Stimulated activated CD4-positive, alpha-beta T cell treated with anti-CD3 and anti-CD28 coated beads, TNF-alpha, amount 100 ng/mL, for 4 hours (primary cell): ENCODE measurements at places on chromosomes 7 and 10.

GRCh38 chr10:29736366-29737073, 101.7 kb upstream of the SVIL start:
- DNase-seq: peak; percentile 12

GRCh38 chr10:115129752-115130151, 36.6 kb downstream of the ATRNL1 start:
- DNase-seq: no peak

- DNase-seq: no peak
These were observed at the start of gene PROSER2 for GRCh38 chr10:11823122-11823988. TSS of gene PROSER2 (plus strand) at chr10:11823356. CDS start at chr10:11852078, 28,722 bp downstream.

- DNase-seq: no peak
These were observed 123.6 kb downstream of the ADCYAP1R1 start for GRCh38 chr7:31175672-31176071.

DNA sequence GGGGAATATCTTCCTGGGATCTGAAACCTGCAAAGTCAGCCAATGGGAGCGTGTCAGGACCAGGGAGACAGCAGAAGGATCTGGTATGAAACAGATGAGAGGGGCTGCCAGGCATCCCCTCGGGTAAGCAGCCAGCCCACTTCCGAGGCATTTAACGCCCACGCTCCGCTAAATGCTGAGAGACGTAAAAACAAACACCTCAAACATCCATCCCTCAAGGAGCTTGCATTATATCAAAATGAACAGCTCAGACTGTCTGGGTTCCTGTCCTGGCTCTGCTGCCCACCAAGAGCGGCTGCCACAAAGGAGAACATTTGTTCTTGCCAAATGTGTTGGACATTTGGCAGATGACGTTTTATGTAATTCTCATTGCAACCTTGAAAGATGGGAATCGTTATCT, 7.0 kb upstream of the SERPINE1 start:
- no peak for DNase-seq

DNA sequence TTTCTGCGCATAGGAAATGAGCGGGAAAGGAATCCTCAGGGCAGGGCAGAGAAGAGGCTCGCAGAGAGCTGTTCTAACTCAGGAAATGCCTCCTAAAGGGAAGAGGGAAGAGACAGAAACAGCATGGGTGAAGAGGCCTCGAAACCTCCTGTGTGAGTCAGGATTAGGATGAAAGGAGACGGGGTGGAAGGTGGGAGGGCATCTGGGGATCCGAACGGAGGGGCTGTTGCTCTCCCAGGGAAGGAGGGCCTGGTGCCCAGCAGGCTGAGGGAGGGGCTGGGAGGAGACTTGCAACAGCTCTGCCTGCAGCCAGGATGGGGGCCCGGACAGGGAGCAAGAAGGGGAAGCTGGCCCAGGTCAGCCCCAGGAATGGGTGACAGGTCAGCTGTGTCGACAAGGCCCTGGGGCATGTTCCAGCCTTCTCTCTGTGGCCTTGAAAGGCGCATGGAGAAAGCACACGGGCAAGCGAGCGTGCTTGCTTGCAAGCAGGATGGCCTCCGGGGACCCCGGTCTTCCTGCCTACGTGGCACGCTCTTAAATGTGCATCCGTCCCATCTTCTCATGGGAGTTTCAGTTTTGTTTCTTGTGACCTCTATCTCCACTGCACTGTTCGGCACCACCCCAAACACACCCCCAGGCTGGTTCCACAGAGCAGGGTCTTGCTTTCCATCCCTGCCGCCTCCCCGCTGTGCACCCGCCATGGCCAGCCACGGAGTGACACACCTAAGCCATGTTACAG, 63.5 kb downstream of the HIPK2 start:
- no peak for DNase-seq

DNA sequence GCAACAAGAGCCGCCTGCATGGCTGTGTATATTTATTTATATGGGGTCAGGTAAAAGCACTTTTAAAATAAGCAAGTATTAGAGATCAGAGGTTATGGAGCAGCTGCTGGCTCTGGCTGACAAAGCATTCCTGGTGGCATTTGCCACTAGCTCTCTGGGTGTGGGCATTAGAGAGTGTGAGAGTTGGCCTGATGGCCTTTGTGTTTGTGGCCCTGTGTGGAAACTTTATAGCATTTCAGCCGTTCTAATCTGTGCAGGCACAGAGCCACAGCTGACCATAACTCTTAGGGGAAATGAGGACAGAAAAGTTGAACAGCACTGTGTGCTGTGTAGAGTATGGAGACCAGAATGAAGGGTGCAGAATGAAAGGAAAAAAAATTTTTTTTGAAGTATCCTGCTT, 118.9 kb downstream of the AUTS2 start:
- no peak for DNase-seq

DNA sequence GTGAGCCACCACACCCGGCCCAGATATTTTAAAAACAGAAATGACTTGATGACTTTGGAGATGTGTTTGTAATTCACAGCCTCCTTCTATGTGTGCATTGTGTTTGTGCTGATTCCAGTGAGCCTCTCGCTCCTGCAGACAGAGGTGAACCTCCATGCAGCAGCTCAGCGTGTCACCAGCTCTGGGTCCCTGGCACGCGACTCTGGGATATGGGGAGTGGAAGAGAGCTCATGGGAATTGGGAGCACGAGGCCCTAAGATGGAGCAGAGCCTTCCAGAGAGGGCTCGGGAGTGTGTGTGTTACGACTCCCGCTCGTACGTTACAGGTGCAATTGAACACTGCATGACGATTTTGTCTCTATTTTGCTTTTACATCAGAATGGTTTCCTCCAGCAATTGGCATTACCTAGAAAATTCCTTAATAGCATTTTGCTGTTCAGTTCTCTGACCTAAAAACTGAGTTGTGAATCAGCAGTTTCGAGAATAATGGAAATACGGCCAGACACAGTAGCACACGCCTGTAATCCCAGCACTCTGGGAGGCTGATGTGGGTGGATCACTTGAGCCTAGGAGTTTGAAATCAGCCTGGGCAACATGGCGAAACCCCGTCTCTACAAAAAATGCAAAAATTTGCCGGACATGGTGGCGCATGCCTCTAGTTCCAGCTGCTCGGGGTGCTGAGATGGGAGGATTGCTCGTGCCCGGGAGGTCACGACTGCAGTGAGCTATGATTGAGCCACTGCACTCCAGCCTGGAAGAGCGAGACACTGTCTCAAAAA, 204.6 kb downstream of the CUX1 start:
- DNase-seq: no peak

DNA sequence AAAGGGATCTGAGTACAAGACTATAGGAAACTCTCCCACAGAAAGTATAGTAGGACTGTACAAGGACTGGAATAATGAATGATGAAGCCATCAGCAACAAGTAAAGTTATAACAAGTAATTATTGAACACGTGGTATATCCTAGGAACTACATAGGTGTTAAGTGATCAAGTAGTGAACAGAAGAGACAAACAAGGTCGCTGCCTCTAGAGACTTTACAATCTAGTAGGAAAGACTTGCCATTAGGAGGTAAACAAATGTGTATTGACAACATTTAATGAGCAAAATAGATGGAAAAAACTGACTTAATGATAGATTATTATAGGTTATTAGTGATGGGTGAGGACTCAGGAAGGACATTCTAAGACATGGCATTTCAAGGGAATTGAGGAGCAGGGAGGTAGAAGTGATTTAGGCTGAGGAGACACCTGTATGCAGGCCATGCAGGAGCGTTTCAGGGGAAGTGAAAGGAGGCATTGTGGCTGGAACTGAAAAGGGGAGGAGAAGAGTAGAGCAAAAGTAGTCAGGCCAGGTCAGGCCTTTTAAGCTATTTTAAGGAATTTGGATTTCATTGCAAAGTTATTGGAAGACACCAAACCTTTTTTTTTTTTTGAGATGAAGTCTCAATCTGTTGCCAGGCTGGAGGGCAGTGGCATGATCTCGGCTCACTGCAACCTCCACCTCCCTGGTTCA, 8.5 kb upstream of the GLCCI1 start:
- DNase-seq: no peak

GRCh38 chr10:60176925-60177324, 212.8 kb downstream of the ANK3 start:
- DNase-seq: no peak

GRCh38 chr7:37365405-37365804, 83.3 kb downstream of the ELMO1 start:
- DNase-seq: no peak

DNA sequence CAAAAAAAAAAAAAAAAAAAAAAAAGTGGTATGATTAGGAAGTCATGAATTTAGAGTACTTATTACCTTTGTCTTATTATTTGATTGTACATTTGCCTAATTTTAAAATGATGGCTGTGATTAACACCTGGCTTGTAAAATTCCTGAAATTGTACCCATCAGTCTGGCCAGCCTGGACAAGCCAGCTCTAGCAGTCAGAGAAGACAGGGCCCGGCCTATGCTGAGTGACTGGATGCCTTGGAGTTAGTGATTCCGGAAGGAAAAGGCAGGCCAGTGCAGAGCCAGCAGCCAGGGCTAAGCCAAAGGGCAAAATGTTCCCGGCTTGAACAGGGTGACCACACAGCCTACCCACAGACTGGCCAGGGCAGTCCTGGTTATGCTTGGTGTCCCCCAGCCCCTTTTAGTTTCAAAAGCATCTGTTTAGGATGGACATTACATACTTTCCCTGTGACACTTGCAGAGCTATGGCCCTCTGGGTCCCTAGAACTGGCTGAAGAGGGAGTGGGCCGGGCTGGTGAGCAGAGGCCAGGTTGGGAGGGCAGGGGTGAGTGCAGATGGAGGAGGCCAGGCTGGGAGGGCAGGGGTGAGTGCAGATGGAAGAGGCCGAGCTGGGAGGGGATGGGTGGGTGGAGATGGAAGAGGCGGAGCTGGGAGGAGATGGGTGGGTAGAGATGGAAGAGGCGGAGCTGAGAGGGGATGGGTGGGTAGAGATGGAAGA, 61.7 kb downstream of the PROSER2 start:
- DNase-seq: no peak

DNA sequence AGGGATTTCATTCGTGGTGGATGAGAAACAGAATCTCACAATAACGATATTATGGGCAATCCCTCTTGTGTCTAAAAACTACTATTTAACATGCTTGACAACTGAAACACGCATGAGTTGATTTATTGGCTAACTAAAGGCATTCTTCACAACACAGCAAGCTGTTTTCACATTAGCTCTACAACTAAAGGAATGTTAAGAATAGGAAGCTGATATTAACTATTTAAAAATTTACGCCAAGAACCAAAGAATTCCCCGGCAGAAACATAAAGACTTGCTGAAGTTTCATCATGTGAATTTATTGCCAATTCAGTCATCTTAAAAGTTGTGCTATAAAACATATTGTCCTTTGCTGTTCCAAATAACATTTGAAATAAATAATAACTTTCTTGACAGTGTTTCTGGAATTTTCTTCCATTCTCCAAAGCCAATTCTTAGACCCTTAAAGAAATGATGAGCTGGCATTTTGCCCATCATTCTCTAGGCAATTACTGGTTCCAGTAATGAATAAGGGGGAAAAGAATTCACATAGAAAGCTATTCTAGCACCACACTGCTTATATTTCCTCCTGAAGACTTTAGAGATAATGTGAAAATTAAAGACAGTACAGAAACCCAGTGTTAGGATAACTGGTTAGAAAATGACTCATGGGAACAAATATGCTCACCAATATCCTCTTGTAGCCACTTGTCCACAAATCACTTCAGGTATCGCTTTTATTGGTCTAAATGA, 233.1 kb downstream of the PARD3 start:
- DNase-seq: no peak

DNA sequence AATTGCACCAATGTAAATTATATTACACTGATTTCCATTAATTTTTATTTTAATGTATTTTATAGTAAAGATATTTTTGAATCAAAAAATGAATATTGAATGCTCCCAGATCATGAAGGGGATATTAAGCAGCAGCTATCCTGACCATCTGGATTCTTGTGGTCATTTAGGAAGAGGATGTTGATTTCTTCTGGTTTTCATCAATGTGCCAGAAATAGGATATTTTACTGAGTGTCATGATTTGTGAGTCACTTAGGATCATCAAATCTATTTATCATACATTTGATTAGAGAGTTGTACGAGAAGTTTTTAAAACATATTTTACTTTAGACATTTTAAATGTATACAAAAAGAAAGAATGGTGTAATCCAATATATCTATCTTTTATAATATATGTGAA, 366.3 kb upstream of the CHRM2 start:
- DNase-seq: no peak

DNA sequence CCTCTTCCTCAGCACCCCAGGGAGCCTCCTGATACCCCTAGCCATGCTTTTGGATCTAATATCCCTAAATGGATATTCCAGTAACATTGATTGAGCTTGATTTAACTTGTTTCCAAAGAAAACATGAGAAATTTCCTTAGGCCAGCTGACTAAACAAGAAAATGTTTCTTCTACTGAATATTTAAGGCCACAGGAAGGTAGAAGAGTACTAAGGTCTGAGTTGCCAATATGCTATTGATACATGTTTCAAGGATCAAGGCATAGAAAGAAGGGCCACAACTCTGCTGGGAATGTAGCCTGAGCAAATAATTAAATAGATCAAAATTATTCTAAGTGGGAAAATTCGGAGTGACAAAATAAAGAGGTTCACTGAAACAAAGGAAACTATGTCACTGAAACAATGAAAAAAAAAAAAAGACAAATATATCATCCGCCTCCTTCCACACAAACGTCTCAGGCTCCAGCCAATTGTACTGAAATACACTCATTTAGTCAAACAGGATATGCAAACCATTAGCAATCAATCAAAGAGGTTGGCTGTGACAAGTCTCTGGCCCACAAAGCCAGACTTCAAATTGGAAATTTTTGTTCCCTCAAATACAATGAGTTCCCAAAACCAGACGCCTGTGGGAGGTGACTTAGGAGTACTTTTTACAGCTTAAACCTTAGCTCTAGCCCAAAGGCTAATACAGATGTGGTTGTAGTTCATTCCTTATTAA, 396.2 kb downstream of the HTR7 start:
- no peak for DNase-seq

GRCh38 chr10:13916384-13916947, 329.7 kb downstream of the PRPF18 start:
- no peak for DNase-seq

DNA sequence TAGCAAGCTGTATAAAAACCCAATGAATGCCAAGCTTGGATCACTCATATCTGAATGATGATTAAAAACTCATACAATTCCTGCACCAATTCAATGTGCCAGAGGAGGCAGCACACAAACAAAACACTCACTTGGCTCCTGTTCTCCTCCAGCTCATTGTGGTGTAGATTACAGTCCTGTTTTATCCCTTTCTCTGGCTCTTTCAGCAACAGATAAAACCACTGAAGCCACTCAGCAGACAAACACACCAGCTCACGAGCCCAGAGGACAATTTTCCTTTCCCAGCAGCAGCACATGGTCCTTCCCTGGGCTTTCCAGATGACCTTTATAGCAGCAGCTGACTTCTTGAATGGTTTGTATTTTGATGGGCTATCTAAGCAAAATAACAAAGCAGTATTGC, 107.3 kb upstream of the STARD3NL start:
- DNase-seq: no peak

GRCh38 chr7:157271315-157271990, 65.4 kb upstream of the DNAJB6 start:
- DNase-seq: no peak

- no peak for DNase-seq
These were observed 169.3 kb downstream of the GFRA1 start for GRCh38 chr10:116103668-116104067.
